CD4-positive, CD25-positive, alpha-beta regulatory T cell (primary cell): ENCODE measurements at places on chromosomes 7 and 10. TPM values are rescaled to one million over a fixed set of nuclear protein-coding genes. Genes with fewer than 3 reads are reported as not detected.

PRKCQ gene
- polyA plus RNA-seq: 70.3 TPM

DNA sequence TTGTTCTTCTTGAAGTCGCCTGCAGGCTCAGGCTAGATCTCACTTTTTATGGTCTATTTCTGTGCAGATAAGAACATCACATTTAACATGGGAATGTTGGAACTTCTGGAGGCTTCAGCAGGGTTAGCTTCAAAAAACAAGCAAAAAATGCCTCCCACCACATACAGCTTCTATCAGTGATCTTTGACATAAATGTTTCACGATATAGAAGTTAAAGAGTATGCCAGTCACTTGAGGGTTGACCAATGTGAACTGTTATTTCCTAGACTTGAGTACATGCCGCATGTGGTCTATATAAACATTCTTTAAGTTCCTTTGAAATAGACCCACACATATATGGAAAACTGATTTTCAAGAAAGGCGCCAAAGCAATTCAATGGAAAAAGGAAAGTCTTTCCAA is 219.2 kb upstream of the KLF14 start:
- DNase-seq: no peak

- DNase-seq: no peak
These were observed 4.7 kb upstream of the SLC18A3 start for GRCh38 chr10:49605216-49605938.

- DNase-seq: no peak
These were observed 103.3 kb downstream of the CHRM2 start for GRCh38 chr7:136971776-136972175.

- no peak for DNase-seq
These were observed 28.1 kb downstream of the DLG5 start for GRCh38 chr10:77898323-77899079.

- DNase-seq: no peak
These were observed 6.0 kb upstream of the CFAP46 start for GRCh38 chr10:132948351-132948750.

DNA sequence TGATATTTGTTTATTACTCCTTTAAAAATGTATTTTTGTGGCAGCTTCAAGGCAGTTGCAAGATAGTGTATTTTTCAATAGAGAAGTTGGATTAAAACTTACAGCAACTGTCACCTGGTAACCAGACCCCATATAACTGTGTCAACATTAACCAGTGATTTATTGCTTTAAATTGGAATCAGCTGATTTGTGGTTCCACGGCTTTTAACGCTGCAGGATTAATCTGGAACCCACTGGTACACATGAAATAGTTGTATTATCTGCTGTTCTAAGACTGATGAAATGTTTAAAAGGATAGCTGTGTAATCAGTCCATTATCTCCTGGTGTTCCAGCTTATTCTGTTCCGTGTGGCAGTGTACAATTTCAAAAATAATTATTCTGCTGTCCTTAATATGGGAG is 180.2 kb downstream of the CELF2 start:
- DNase-seq: no peak

DNA sequence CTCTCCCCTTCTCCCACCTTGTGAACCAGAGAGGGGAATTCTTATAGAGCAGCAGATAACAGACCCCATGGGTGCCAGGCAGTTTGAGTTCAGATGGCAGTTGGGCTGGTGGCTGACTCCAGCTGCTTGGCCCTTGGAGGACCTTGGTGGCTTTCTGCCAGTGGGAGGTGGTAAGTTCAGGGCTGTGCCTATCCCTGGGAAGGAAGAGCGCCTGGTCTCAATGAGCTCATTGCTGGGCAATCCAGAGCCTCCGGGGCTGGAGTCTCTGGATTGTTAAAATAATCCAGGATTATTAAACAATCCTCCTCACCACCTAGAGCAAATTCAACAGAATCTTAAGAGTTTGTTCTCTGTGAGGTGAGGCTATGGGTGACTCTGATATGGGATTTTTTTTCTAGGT is 105.2 kb downstream of the FANK1 start:
- DNase-seq: no peak
